ENCODE measurements at places on chromosomes 2 and 18.

- no peak for DNase-seq
These were observed 249.8 kb downstream of the BCL11A start for GRCh38 chr2:60303680-60304079.

DNA sequence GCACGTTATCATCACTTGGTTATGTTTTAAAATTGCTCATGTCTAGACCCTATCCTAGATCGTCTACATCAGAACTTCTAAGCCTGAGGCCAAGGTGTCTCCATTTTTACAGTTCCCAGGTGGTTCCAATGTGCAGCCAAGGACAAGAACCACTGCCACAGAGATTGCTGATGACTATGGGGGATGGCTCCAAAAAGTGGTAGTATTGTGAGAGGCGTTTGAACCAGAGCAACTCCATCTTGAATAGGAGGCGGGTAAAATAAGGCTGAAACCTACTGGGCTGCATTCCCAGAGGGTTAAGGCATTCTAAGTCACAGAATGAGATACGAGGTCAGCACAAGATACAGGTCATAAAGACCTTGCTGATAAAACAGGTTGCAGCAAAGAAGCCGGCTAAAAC is 212.6 kb upstream of the FBXO11 start:
- no peak for DNase-seq

DNA sequence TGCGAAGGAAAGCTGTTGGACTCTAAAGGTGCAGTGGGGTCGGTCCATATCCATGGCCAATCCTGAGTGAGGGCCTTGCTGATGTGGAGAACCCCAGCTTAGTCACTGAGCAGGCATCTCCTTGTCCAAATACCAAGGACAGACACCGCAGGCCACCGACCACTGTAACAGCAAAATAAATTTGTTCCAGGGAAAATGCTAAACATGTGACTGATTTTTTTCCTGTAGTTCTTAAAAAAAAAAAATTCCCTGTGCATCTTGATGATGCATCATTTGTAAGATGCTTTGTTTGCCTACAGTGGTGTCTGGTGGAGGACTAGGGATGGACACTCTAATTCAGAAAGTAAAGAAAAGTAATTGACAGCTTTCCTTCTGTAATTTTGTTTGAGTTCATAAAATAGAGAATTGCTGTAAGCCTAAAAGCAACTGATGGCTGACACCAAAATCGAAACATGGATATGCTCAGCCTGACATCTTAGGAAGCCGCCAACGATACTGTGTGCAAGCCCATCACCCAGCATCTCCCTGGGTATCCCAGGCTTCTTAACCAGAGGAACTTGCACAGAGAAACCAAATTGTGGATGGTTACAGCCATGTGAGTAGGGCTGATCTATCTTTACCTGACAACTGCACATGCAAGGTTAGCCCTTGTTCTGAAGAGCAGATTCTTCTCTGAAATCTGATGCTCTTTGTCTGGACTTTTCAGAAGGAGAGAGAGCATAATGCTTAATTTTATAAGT is 188.6 kb downstream of the ARL4C start:
- DNase-seq = no peak

GRCh38 chr18:53800171-53800570 is 424.3 kb downstream of the MBD2 start:
- DNase-seq = no peak

DNA sequence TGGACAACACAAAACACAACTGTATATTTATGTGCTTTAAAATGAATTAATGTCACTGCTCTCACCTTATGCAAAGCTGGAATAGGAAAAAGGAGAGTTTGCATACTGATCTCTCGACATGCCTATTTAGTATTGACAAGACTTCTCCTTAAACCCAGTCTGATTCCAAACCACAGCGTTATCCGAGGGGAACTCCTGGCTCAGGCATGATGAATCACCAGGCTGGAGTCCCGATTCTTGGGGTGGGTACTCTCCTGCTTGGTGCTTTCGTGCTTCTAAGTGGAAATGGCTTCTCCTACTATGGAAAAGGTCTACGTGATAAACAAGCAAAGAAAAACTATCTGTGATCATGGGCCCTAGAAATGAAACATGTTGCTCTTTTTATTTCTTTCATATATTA is 88.9 kb upstream of the SLC35G4 start:
- no peak for DNase-seq

DNA sequence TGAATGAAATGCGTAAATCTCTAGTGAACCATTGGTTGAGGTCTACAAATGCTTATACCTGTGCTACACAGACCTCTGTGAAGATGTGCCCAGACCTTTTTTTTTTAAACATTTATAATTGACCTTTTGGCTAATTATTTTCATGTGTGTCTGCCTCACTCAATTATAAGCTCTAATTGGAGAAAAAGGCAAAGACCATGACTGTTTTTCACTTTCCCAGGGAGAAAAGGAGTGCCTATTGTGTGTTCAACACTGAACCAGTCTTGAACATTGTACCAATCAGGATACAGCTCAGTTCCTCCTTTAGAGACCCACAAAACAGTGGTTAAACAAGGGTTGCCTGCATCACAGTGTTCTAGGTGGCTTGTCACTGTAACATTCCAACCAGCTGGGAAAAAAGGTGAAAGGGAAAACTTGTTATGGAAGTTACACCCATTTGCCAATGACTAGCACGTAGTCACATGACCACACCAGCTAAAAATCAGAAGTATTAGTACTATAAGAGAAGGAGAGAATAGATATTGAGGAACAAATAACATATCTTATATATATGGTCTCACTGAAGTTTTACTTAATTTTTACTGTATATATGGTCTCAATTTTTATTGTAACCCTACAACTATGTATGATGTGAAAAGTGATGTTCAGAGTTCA is 13.4 kb downstream of the TANK start:
- no peak for DNase-seq

- DNase-seq = no peak
These were observed 39.3 kb downstream of the PELI1 start for GRCh38 chr2:64104933-64105332.

- no peak for DNase-seq
These were observed 120.5 kb downstream of the FAM210A start for GRCh38 chr18:13605901-13606300.

DNA sequence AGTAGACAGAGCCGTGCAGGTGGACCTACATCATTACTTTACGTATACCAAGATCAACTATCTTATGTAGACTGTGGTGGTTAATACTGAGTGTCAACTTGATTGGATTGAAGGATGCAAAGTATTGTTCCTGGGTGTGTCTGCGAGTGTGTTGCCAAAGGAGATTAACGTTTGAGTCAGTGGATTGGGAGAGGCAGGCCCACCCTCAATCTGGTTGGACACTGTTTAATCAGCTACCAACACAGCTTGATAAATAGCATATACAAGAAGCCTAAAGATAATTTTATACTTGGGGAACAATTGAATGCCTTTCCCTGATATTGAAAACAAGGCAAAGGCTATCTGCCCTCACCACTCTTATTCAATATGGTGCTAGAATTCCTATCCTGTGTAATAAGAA is 604.2 kb upstream of the ZEB2 start:
- no peak for DNase-seq

GRCh38 chr2:157785866-157786662 is 90.1 kb downstream of the ACVR1 start:
- no peak for DNase-seq

- DNase-seq = no peak
These were observed 52.8 kb upstream of the SPP2 start for GRCh38 chr2:233997707-233998106.

GRCh38 chr2:43142921-43143438 is 83.4 kb downstream of the ZFP36L2 start:
- no peak for DNase-seq

- no peak for DNase-seq
These were observed 447.9 kb downstream of the TDRD15 start for GRCh38 chr2:21571686-21572085.

DNA sequence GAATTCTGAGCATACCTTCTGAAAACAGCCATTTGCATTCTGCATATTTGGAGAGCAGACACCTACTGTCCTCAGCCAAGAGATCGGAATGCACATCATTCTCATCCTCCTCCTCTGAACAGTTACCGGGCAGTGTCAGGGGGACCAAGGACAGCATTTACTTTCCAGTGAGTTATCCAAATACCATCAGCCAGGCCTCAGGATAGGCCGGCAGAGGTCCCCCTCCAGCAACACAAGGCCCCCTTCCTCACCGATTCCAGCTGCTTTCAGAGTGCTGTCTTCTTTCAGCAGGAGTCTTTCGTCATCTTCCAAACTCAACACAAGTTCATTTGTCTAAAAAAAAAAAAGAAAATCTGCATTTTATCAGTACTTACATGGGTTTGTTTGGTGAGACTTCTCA is 55.3 kb downstream of the C2orf76 start:
- DNase-seq = no peak

DNA sequence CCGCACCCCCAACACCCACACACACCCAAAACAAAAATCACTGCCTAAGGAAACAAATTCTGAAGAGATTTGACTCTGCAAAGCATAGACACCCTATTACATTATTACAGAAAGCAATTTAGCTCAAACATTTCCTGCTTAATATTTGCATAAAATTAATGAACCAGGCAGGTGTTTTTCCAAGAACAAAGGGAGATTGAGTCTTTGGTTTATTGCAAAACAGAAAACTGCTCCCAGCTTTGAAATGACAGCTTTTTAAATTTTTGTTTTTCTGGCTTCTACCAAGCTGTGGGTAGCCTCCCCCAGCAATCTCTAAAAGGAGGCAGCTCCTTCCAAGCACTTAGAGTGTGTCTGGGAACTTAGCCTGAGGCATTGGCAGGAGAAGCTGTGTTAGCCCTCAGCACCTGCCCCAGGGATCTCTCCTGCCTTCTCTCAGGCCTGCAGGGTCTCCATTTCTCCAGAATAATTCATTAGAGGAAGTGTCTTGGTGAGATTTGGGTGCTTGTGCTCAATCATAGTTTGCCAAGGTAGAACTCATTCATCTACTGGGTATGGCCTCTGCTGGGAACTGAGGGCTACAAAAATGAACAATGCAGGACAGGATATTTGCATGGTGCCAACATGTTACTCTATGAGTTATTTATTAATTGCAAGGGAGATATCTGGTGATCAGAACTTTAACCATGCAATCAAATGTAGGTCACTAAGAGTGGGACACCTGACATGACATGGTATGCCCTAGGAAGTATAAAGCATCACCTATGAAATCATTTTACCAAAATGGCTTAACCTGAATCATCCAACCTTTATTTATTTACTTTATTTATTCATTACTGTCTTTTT is 58.7 kb downstream of the B3GNT2 start:
- no peak for DNase-seq

DNA sequence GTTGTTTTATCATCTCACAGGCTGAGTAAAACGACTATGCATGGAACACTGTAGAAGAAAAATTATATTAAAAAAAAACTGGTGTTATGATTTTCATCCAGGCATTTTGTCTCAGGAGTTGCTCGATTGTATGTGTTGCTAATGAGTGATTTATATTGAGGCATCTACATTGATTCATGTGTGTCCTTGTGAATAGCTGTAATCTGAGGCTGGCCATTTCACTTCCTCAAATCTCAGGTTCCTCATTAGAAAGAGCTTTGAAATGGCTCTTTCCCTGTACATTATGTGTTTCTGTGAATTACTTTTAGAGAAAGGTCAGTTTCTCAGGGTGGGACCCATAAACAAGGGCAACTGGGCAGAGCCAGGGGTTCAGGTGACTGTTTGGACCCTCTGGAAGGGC is 2.3 kb downstream of the IL18R1 start:
- no peak for DNase-seq

DNA sequence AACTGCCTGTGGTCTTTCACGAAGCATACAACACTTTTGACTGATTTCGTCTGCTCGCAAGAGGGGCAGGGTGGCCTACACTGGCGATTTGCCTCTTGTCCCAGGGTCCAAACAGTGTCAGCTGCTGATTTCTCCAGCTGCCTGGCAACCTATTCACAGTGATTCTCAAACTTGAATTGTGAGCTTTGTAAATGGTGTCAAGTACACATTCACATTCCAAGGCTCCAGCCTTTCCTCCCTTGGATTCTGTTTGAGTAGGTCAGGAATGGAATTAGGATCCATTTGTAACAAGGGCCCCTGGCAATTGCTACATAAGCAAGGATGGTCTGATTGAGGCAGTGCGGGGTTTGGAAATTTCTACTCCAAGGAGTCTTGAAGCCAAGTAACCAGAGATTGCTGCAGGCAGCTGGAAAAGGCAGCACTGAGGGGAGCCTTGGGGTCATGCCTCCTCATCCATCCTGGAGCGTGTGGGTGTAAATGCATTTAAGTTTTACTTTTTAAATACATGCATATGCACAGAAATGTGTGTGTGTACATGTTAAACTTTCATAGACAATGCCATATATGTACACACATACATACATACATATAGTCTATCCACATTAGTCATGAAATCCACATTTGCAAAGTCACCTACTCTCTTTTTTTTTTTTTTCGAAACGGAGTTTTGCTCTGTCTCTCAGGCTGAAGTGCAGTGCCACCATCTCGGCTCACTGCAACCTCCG is 86.8 kb upstream of the UXS1 start:
- DNase-seq = no peak

DNA sequence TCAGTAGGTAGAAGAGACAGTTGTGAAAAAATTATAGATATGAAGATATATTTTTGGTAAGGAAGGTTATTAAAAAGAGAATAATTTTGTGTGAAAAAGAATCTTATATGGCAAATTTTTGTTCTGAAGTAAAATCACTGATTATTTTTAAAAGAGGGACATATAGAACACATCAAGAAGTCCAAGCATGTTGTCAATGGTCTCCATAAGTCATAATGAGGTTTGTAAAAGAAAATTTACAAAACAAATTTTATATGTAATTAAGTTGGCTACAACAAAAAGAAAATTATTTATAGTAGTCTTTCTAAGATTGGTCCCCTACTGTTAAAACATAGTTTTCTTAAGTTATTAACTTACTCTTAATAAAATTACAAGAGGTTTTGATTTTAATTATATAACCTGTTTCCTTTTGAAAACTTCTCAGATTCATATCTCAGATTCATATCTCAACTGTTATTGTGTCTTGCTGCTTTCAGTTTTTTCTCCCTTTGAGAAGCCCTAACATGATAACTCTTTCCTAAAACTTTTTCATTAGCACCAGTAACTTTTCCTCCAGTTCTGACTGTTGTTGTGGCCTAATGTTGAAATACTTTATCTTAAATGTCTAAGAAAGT is 81.2 kb downstream of the SH3YL1 start:
- DNase-seq = no peak

DNA sequence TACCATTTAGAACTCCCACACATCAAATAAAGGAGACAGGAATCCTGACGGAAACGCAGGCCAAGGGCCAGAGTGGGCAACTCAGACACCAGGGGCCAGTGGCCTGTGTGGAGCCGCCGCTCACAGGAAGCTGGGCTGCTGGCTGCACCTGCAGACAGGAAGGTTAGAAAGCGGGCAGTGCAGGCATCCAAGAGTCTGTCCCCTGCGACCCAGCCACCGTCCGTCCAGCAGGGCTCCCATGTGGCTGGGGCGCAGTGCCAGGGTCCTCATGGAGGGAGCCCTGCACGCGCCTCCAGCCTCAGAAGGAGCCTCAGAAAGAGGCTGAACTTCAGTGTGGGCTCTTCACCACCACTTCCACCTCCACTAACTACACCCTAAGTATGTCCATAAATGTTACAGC is 2.5 kb upstream of the ANO7 start:
- no peak for DNase-seq

GRCh38 chr2:205574001-205574400 is 108.3 kb upstream of the NRP2 start:
- no peak for DNase-seq

- no peak for DNase-seq
These were observed 355.4 kb downstream of the KIAA1328 start for GRCh38 chr18:37184209-37184868.

All from left renal pelvis (tissue), 4 donors.